ENCODE measurements at places on chromosomes 12 and 14. TPM values are rescaled to one million over a fixed set of nuclear protein-coding genes. Genes with fewer than 3 reads are reported as not detected.

SLC25A3 gene
- total RNA-seq: 437 TPM

FOXM1 gene
- total RNA-seq: 0.51 TPM

FGF6 gene
- total RNA-seq: not detected

TAS2R14 gene
- total RNA-seq: 2.4 TPM

CDH24 gene
- total RNA-seq: 2.4 TPM

MYBPC1 gene
- total RNA-seq: not detected

C14orf180 gene
- total RNA-seq: 25.5 TPM

TAS2R7 gene
- total RNA-seq: not detected

JPH4 gene
- total RNA-seq: 1.1 TPM

DPY19L2 gene
- total RNA-seq: 6.2 TPM

- DNase-seq: no peak
These were observed 28.8 kb downstream of the KCTD10 start for GRCh38 chr12:109448272-109448671.

DNA sequence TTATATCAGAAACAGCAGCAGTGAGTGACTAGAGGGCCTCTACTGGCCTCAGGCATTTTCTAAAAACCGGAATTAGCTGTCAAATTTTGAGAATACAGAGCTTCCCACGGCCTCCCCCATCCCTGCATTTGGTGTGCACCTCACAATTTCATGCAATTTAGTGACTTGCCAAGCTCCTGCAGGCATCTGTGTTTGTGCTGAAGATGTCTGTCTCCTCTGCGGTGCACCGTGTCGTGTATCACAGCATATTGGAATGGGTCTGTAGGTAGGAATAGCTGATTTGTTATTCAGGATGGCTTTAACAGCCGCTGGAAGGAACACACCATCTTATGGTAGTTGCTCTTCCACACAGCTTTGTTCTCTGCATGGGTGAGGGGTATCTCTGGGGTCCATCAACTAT, 140.3 kb downstream of the SSPN start:
- no peak for DNase-seq

DNA sequence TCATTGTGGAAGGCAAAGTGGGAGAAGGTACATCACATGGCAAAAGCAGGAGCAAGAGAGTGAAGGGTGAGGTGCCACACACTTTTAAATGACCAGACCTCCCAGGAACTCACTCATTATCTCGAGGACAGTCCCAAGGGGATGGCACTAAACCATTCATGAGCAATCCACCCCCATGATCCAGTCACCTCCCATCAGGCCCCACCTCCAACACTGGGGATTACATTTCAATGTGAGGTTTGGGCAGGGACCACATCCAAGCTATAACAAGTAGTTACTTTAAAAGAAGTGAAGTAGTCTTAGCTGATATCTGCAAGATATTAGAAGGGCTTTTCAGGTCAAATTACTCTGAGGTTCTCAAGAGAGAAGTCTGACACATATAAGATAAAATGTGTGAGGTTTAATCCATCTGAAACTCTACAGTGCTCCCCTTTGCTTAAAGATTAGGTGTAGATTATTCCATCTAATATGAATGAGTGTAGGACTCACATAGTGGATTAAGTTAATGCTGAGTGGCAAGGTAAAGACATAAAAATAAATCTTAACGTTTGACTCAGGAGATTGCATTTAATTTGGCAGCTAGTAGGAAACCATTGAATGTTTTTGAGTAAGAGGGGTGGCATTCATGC, 130.8 kb downstream of the TMX1 start:
- no peak for DNase-seq

DNA sequence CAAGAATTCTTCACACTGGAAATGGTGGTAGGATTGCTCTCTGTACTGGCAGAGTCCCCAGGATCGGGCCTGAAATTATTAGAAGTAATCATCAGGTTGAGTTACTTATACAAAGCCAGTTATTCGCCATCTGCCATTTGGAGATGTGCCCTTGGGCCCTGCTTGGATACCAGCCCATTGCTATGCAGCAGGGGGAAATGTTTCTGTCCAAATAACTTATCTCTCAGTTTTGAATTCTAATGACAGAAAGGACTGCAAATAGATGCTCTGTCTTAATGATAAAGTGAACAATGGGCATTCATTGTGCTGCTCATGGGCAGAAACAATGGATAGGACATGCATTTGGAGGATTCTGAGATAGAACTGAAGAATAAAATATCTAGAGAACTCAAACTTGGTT, 139.1 kb upstream of the PELI2 start:
- no peak for DNase-seq

DNA sequence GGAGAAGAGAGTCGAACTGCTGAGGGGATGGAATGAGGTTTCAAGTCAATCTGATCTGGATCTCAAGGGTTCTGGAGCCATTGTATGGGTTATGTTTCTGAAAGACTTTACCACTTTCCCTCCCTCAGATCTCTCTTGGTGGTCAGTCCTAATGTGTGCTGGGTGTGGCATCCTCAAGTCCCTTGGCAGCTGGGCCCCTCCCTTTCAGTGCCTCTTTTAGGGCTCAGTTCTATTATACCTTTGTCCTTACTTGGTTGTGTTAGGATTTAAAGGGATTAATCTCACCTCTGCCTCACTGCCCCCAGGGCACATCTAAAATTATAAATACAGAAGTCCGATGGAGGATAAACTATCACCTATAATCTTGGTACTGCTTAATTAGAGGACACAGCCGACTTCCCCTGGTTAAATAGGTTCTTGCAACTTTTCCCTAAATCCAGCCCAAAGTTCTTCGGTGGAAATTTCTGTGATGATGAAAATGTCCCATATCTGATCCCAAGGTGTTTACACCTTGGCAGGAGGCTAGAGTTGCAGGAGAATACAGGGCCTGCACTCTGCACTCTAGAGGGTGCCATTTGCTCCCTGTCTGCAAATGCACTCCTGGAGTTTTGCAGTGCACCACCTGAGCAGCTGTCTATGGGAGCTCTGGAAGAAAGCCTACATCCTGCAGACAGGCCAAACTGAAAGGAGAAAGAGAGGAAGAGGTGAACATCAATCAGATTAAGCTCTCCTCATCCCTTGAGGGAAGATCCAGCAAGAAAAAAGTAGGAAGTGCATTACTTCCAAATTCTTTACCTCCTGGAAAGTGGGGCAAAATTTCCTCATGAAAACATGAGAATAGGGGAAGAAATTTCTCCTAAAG, 106.8 kb downstream of the NUAK1 start:
- DNase-seq: no peak

- no peak for DNase-seq
These were observed 17.1 kb downstream of the SLC11A2 start for GRCh38 chr12:51009056-51009440.

- DNase-seq: no peak
These were observed 40.7 kb downstream of the GALNT9 start for GRCh38 chr12:132288516-132289215.

DNA sequence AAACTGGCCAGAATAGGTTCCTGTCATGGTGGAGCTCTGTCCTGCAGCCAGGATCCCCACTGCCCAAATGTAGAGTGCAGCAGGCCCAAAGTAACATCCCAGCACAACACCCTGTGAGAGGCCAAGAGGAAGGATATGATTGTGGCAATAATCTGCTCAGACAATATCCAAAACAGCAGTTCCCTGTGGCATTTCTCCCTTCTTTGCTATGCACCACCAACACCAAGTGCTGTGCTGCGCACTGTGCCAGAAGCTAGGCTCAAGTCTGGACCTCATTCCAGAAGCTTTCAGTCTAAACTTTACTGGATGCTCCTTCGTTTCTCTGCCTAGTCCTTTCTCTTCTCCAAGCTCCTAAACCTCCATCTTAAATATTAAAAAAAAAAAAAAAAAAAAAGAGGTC, 33.4 kb downstream of the SLC11A2 start:
- DNase-seq: no peak

DNA sequence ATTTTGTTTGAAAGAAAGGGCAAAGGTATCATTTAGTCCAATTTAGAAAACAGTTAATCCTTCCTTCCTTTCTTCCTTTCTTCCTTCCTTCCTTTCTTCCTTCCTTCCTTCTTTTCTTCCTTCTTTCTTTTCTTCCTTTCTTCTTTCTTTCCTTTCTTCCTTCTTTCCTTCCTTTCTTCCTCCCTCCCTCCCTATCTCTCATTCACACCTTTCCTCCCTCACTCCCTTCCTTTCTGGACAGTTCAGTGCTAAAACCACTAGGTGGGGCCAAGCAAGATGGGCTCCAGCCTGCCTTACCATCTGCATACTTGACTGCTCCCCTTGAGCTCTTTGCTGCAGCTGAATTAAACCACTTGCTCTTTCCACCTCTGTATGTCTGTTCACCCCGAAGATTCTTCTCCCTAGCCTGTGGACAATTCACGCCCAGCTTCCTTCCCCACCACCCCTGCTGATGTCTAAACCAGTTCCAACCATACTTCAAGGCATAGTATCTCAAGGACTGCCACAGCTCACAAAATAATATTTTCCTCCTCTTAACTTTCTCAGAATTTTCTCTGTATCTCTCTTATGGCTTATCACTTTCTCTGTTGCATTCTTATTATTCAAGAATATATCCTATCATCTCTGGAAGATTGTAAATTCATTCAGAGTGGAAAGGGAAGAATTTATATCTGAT, 78.0 kb downstream of the DBX2 start:
- no peak for DNase-seq

DNA sequence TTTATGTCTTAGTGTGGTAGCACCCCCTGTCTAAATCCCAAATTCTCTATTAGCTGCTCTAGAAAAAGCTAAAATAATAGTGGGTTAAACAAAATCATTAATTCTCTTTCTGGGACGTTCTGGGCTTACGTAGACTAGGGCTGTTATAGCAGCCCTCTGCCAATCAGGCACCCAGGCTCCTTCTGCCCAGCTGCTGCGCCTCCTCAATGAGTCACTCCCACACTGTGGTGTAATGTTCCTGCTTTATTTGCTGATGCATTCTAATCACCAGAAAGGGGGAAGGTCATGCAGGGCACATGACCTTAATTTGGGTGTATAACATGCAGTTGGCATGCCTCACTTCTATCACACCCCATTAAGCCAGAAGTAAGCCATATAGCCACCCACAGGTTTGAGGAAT, 294.5 kb downstream of the GALC start:
- no peak for DNase-seq

DNA sequence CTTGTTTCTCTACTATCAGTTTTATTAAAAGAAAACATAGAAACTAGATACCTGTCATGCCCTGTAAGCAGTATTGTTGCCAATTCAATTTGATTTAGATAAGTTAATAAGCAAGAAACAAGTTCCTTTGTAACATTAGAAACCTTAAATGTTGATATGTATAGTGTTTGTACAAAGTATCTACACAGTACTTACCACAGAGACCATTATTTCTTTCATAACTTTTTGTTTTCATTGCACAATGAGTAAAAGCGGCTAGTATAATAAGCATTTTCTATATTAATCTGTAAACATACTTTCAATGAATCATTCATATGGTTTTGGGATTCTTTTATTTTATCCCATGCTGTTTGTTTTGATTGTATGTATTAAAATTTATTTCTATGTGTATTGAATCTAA, 305.1 kb downstream of the TTC6 start:
- DNase-seq: no peak

- peak; percentile 91 for DNase-seq
These were observed 31.2 kb downstream of the TC2N start for GRCh38 chr14:91835920-91836843.

GRCh38 chr12:1841586-1842182, 21.3 kb downstream of the LRTM2 start:
- no peak for DNase-seq

GRCh38 chr14:88955455-88955854, 131.0 kb downstream of the TTC8 start:
- DNase-seq: no peak

DNA sequence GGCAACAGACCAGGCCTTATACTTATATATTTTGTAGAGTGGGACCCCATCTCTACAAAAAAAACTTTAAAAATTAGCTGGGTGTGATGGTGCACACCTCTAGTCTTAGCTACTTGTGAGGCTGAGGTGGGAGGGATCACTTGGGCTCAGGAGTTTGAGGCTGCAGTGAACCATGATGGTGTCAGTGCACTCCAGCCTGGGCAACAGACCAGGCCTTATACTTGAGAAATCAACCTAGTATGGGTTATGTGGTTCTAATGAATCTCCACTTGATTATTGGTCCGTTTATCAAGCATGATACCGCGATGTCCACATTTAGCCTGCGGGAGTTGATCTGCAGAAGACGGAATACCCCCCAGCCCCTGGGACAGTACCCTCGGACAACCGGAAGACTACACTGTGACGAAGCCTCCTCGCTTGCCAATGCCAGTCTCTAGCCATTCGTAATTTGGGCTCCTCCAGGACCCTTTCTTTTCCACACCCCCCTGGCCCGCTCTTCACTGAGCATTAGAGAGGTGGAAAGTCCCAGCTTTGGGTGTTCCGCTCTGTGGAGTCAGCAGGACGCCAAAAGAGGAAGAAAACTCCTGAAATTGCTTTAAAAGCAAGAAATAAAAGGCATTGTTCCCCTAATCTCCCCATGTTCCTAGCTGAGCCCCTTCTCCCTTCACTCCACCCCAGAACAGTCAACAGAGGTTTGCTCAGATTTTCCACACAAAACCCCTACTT, 19.4 kb downstream of the LTBP2 start:
- DNase-seq: no peak

DNA sequence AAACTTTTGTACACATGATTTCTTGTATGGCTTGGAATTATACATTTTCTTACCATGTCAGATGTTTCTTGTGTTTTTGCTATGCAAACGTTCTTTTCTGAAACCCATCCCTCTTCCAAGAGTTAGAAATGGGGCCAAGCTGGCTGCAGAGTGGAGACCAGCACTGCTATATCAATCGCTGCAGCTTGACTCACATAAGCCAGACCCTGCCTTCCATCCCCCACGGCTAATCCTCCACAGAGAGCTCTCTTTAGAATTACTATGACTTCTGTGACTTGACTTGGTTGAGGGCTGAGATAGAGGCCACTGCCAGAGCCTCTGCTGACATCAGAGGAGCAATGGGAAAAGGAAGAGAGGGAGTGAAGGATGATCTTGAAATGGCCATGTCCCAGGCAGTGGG, 147.9 kb downstream of the DACT1 start:
- no peak for DNase-seq

DNA sequence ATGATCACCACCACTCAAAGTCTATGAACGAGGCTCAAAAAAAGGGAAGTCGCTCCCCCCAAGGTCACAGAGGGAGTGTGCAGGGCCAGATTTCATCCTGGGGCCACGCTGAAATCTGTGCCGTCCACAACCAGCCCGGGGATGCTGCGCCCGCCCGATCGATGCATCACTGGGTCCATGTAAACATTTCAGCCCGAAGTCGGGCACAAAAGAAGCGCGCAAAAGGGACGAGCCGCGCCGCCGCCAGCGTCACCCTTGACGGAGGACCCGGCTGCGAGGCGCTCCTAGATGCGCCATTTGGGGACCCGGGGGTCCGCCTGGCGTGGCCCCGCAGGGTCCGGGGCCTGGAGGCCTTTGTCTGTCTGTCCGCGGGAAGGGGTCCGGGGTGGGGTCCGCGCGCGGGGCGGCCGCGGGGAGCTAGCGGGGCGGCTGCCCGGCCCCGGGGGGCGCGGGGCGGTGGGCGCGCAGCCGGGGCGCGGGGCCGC, 503 bp downstream of the FBXO21 start:
- DNase-seq: no peak

GRCh38 chr14:100472094-100472455, 115.1 kb downstream of the BEGAIN start:
- DNase-seq: no peak
